ENCODE measurements at places on chromosomes 2 and 18. TPM values are rescaled to one million over a fixed set of nuclear protein-coding genes. Genes with fewer than 3 reads are reported as not detected.

- H3K36me3 ChIP-seq = no peaks in the 10 kb centered on the region
- no peak overlapping the region for H3K4me3 ChIP-seq
- H3K4me1 ChIP-seq = no peaks in the 10 kb centered on the region
- no peaks in the 10 kb centered on the region for H3K27me3 ChIP-seq
- no peak for DNase-seq
Measured at GRCh38 chr18:2392446-2392845, 178.9 kb downstream of the METTL4 start.

GRCh38 chr2:32108111-32108510 is 44.8 kb downstream of the SPAST start:
- no peak overlapping the region for H3K27ac ChIP-seq
- DNase-seq = no peak
- H3K4me3 ChIP-seq = no peak overlapping the region
- H3K4me1 ChIP-seq = no peaks in the 10 kb centered on the region

DNA sequence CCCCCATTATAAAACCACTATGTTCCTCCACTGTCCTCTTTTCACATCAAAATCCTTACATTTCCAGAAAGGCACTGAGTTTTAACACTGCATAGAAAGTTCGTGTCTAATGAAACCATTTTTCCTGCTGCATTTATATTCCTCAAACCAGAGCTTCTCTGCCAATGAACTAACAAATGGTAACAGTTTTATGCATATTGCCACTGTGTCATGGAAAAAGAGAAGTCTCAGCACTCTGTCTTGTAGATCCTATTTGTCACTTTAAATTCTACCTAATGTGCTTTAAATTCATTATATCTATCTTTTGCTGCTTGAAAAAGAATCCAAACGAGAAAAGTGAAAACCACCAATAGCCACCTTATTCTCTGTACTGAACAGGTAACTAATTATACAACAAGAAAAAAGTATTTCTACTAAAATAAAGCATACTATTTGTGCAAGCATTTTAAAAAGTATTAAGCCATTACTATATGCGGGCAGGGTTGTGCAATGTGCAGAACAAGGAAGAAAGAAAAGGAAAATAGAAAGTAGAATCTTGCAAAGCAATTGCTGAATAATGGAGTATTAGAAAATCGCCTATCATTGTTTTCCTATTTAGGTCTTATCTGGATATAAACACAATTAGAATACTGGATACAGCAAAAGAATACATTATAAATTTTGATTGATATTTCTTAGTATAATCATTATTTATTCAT is 328.9 kb downstream of the ZEB2 start:
- no peak for DNase-seq
- no peaks in the 10 kb centered on the region for H3K4me1 ChIP-seq
- H3K27ac ChIP-seq = no peak overlapping the region

DNA sequence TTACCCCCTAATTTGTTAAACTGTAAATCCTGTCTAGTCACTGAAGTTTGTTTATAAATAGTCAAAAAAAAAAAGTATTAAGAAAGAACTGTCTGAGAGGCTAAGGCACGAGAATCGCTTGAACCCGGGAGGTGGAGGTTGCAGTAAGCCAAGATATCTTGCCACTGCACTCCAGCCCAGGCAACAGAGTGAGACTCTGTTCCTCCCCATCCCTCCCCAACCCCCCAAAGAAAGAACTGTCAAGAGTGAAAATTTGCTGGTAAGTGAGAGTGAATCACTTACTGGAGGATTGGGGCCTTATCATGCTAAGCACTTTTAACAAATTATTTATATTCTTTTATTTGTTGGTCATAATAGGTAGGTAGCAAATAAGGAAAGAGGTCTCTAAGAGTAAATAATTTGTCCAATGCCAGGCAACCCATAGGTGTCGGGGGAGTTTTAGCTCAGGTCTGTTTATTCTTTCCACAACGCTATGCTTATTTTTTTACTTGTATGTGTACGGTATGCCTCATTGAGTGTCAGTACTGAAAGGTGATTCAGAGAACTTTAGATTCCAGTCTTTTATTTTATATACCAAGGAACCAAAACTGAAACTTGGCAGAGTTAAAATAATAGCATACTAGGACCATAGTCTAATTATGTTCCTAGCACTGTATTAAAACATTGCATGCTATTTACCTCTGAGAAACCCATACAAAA is 2.5 kb downstream of the TAF4B start:
- H3K4me1 ChIP-seq = no peaks in the 10 kb centered on the region
- no peaks in the 10 kb centered on the region for H3K27me3 ChIP-seq
- H3K4me3 ChIP-seq = no peak overlapping the region
- no peak for DNase-seq
- no peaks in the 10 kb centered on the region for H3K36me3 ChIP-seq
- no peak overlapping the region for H3K27ac ChIP-seq

DNA sequence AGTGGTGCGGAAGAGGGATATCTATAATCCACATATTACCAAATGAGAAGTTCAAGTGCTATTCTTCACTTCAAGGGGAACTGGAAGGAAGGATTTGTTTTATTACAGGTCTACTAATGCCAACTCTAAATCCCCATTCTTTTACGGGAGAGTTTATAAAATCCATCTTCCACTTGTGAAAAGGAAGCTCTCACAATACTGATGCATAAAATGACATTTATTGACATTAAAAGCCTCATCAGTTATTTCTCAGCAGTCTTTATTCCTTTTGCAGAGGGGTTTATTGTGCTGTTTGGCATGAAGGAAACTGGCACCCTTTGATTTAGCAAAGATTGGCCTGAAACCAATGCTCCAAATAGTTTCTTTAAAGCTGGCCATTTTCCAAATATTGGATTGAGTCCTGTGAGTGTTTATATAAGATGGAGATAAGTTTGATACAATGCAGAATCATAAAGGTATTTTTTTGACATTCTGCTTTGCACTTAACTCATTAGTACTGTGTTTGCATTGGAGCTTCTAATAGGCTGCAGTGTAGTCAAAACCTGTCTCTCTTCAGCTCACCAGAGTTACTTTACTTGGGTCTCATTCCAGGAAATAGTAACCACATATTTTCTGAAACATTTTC is 26.6 kb downstream of the LRP1B start:
- no peak for DNase-seq
- no peak overlapping the region for H3K27ac ChIP-seq

DNA sequence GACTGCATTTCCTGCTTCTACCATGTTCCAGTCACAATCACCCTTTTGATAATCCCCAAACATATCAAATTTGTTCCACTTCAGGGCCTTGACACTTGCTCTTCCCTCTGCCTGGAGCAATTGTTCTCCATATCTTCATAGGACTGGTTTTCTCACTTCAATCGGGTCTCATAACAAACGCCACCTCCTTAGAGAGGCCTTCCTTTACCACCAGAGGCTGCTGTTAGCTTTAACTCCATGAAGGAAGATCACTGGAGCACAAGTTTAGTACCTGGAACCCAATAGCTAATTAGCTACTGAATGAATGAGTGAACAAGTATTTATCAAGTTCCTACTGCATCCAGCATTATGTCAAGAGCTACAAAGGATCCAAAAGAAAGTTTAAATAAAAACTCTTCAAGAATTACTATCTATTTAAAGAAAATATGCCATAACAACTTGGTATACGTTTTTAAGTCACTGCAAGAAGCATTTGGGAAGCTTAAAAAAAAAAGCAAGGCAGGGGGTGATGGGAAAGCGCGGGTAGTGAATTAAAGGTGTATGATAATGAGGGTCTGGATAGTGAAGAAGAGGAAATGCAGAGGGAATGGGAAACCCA is 58.8 kb downstream of the BAZ2B start:
- no peaks in the 10 kb centered on the region for H3K36me3 ChIP-seq
- no peak overlapping the region for H3K27ac ChIP-seq
- no peaks in the 10 kb centered on the region for H3K27me3 ChIP-seq
- no peak overlapping the region for H3K4me3 ChIP-seq

- H3K4me1 ChIP-seq = no peaks in the 10 kb centered on the region
- H3K36me3 ChIP-seq = no peaks in the 10 kb centered on the region
- peak overlapping the region; percentile 61 for H3K27ac ChIP-seq
- DNase-seq = no peak
- no peaks in the 10 kb centered on the region for H3K27me3 ChIP-seq
Measured at GRCh38 chr18:57767259-57768050, 35.7 kb downstream of the ATP8B1 start.

PAX8 gene
- total RNA-seq = 1.0 TPM

GRCh38 chr2:174603280-174603679 is 5.7 kb upstream of the WIPF1 start:
- peak; percentile 35 for DNase-seq
- no peaks in the 10 kb centered on the region for H3K27me3 ChIP-seq
- no peak overlapping the region for H3K27ac ChIP-seq
- no peaks in the 10 kb centered on the region for H3K36me3 ChIP-seq
- no peak overlapping the region for H3K4me3 ChIP-seq

DNA sequence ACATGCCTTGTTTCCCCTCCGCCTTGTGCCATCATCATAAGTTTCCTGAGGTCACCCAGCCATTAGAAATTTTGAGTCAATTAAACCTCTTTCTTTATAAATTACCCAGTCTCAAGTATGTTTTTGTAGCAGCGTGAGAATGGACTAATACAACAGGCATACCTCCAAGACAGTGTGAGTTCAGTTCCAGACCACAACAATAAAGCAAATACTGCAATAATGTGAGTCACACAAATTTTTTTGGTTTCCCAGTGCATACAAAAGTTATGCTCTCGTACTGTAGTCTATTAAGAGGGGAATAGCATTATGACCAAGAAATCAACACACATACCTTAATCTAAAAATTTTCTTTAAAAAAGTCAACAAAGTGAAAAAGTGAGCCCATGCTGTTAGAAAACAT is 217.2 kb downstream of the NR4A2 start:
- no peak for DNase-seq
- H3K4me3 ChIP-seq = no peak overlapping the region
- H3K36me3 ChIP-seq = no peaks in the 10 kb centered on the region

DNA sequence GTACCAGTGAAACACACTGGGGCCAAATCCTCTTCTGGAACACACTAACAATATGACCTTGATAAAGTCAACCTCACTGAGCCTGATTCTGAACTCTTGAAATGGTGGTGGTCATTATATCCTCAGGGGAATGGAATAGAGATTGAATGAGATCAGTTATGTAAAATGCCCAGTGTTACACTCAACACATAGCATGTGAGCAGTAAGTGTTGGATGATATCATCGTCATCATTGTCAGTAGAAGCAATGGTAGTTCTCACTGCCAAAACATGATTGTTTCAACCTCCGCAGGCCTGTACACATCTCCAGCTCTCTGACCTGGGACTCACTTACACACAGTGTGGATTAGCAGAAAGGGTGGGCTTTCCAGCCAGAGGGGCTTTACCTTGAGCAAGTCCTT is 5.5 kb upstream of the ST8SIA3 start:
- no peaks in the 10 kb centered on the region for H3K27me3 ChIP-seq
- no peak overlapping the region for H3K27ac ChIP-seq
- H3K4me3 ChIP-seq = no peak overlapping the region
- DNase-seq = no peak
- no peaks in the 10 kb centered on the region for H3K36me3 ChIP-seq

- H3K4me1 ChIP-seq = no peaks in the 10 kb centered on the region
- no peaks in the 10 kb centered on the region for H3K36me3 ChIP-seq
- H3K27ac ChIP-seq = no peak overlapping the region
- DNase-seq = no peak
- H3K4me3 ChIP-seq = no peak overlapping the region
Measured at GRCh38 chr2:170360546-170361089, 182.7 kb downstream of the MYO3B start.

DNA sequence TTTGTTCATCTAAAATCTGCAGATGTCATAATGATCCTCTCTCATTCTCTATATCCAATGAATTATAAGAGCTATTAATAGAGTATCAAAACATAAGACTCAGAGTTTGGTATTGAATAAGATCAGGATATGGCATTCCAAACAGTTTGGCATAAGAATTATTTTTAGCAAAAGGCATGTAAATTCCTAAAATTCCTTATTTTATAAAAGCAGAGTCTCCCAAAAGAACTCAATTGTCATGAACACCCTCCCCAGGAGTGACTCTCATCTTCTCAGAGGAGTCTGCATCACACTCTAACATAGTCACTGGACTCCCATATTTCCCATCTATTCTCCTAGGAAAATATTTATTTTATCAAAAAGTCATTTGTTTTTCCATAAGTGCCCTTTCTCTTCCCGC is 1710.2 kb upstream of the SLC39A10 start:
- H3K27me3 ChIP-seq = no peaks in the 10 kb centered on the region
- H3K36me3 ChIP-seq = no peaks in the 10 kb centered on the region
- H3K4me1 ChIP-seq = no peaks in the 10 kb centered on the region
- DNase-seq = no peak
- no peak overlapping the region for H3K27ac ChIP-seq

All from breast epithelium (tissue), 4 donors.